NCI-H446 (cell line): ENCODE measurements at places on chromosomes 4 and X.

DNA sequence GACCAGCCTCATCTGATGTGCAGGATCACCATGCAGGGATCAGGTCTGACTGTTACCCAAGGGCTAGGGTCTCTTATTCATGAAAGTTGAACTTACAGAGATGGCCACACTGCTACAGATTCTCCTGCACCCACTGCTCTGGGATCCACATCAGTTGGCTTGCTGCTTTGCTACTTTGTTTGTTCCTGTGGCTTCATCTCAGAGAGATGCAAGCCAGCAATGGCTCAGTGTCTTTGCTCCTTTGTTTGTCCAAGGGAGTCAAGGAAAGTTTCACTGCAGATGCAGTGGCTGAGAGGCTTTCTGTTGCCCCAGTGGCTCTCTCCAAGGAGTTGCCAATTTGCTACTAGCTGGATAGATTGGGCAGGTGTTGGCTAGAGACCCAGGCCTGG is 70.3 kb upstream of the UGT2B7 start:
- DNase-seq, result no peak

- peak; percentile 74 for DNase-seq
These were observed 496.3 kb downstream of the STPG2 start for GRCh38 chr4:97646997-97647396.

- DNase-seq, result no peak
These were observed 486.6 kb upstream of the TENM3 start for GRCh38 chr4:181756451-181757095.

DNA sequence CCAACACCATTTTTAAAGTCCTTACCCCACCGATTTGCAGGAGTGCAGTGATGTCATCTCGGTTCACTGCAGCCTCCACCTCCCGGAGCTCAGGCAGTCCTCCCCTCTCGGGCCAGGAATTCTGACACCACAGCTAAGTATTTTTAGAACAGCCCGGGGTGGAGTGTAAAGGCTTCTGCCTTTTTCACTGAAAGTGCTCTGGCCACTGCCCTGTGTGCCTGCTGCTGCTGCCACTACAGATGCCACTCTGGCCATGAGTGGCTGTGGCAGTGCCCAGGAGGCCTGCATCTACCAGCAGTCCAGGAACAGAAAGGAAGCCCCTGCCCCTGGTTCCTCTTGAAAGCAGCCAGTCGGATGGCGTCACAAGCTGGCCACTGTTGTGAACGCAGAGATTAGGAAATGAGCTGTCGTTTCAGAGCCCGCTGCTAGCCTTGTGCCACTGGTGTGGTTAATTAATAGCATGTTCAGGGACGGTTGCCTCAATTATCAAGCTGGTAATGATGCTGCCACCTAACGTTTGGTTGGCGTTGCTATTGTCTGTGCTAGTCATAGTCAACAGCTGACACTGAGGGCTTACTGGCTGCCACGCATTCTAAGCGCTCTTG is 23.6 kb upstream of the TBC1D14 start:
- DNase-seq, result no peak

GRCh38 chr4:174427571-174428140 is 94.6 kb downstream of the HPGD start:
- no peak for DNase-seq
